ENCODE measurements at places on chromosomes 5 and 9. TPM values are rescaled to one million over a fixed set of nuclear protein-coding genes. Genes with fewer than 3 reads are reported as not detected.

DNA sequence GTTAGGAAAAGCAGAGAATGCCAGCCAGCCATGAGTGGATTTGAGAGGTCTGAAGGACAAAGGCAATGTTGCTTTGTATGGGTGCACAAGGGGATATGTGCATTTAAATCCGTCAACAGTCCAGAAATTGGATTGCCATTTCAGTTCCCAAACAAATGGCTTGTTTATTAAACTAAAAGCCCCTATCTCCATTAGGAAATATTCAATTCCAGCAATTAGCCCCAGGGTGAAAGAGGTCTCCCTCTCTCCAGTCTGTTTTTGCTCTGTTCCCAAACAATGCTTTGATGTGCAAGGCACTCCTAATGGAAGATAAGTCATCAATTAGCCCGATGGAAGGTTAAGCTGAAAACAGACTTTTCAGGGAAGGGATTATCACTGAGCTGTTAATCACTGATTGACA, 101.3 kb downstream of the C9orf152 start:
- no peak for DNase-seq

DNA sequence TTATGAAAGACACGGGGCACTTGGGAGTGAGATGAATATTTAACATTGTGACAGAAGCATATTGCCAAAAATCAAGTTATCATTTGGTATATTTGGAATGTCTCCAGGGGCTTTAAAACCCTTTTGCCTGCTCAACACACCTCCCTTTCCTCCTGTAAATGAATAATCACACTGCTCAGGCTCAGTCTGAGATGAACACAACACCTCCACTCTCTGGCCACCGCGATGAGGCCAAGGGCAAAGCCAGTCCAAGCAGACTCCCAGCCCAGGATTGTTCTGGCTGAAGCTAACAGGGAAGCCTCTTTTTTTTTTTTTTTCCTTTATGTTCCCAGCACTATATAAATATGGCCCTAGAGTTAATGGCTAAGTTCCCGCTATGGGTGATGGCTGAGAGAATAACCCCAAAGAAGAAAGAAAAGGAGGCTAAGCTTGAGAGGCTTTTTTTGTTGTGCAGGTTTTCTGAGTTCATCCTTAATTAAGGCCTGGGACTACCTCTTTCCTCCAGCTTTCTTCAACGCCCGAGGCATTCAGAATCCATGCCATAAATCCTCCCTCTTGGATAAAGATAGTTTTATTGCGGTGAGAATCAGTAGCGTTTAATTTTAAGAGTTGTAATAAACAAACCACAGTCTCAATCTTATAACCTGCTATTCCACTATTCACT, 10.5 kb upstream of the ERAP1 start:
- no peak for DNase-seq

DNA sequence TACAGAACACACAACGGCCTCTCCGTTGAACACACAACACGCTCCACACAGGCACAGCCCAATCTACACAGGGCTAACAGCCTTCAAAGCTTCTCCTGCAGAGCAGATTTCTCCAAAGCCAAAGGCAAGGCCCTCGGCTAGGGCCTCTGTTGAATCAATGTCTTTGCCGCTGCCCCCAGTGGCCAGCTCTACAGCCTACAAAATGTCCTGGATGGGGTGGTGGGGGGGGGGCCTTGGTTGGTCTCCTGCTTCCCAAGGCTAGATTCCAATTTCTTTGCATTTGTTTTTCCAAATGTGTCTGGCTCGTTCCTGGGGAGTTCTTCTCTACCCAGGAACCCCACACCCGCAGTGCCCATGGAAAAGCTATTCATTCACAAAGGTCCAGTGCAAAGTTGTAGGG, 167.2 kb downstream of the PAX5 start:
- DNase-seq, result no peak

DNA sequence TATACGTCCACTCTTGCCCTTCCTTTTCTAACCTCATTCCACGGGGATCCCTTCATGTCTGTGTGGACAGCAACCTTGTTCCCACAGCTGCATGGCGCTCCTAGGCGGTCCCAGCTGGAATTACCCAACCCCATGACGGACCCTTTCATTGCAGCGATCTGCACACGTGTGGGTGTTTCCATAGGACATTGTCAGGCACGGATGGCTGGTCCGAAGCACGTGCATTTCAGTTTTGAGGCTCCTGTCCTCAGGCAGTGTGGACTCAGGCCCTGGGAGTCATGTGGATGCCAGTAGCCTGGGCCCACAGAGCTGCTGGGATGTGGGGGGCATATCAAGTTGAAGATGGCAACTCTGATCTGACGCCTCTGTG, 15.0 kb downstream of the CARD19 start:
- peak; percentile 2 for DNase-seq

- DNase-seq, result no peak
Measured at GRCh38 chr9:136847088-136847825, 2.0 kb upstream of the PHPT1 start.

DNA sequence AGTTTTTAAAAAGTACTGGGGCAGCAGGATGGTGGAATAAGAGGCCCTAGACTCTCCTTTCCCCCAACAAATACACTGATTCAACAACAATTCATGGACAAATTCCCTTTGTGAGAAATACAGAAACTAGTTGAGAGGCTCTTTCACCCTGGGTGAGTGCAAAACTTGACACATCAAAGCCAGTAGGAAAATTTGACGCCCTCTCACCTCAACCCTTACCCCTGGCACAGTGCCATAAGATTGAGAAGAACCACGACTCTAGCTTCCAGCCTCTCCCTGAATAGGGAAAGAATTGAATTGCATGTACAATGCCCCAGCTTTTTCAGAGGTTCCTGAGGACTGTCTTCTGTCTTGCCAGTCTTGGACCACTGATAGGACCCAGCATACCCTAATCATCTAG, 12.3 kb downstream of the KIF4B start:
- DNase-seq, result no peak

GRCh38 chr5:67612961-67613360, 416.4 kb upstream of the CD180 start:
- DNase-seq, result no peak

DNA sequence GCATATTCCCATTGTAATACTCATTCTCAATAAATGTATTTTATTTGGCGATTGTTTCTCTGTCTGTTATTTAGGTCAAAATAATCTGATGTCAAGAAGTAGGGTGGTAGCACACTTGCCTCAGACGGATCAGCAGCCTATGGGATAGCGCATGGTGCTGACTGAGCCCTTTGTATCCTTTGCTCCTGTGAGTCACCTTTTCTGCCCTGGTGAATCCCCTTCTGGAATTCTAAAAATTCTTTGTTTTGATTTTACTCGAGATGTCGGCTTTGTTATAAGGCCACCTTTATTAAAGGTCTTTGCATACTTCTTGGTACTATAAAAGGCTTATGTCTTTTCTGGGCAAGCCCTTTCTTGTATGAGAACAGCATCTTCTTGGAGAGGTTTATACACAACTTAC, 1187.8 kb downstream of the CDH9 start:
- DNase-seq, result no peak

GRCh38 chr9:108045851-108046250, 556.3 kb upstream of the KLF4 start:
- DNase-seq, result no peak

DNA sequence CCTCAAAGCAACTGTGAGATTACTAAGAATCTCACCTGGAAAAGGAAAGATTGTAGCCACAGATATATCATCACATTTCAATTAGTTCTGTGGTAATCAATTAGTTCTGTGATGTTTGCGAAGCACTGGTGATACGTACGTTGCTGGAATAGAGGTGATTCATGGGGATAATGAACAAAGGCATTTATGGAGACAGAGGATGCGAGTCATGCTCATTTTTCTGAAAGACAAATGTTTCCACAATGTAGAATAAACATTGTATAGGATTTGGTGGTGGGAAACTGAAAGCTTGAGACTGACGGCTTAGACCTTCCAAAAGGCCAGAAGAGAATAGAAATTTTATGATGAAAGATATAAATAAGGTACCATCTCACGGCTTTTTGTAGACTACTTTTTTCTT, 507.3 kb upstream of the TYRP1 start:
- DNase-seq, result no peak

GRCh38 chr5:125367702-125368101, 621.3 kb upstream of the ZNF608 start:
- no peak for DNase-seq

DNA sequence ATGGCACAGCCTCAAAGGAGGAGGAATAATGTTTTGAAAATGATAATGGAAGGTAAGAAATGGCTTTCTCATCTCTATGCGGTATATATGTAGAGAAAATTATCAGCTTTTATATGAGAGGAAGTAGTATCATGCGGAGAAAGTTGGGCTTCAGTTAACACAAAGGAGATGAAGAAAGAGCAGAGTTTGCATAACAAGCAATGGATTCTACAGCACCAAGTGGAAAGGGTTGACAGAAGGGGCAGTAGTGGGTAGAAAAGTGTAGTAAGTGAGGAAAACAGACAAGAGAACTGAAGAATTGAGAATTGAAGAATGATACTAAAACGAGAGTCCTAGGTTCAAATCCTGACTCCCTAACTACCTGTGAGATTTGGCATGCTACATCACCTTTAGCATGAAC, 51.0 kb downstream of the GNG10 start:
- DNase-seq, result no peak

DNA sequence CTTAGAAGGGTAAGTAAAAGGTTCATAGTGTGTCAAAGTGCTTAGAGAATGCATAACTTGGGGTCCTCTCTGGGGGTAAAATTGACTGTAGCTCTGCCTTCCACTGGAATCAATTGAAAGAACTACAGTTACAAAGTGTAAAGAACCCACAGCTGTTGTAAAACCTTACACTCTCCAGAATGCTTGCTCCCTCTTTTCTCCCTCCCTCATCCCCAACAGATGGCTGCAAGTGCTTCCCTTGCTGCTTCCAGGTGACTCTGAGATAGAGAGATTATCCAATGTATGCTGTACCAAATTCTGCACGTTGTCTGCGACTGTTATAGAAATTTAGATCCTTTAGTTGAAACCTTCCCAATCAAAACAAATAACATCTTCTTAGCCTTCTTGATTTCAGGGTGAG, 126.0 kb downstream of the STK32A start:
- DNase-seq, result no peak

DNA sequence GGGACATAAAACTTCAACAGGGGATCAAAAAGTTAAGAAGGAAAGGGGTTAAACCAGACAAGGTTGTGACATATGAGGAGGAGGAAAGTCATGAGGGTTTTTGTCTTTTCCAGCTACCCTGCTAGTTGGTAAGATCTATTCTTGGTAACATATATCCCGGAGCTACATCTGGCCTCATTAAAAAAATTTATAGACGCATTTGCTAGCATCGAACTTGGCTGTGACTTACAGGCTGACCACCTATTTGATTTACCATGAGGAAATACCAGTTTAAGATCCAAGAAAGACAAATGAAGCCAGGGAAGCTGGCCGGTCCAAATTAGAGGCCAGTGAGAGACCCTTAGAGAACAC, 87.6 kb upstream of the NIPAL4 start:
- DNase-seq, result no peak

GRCh38 chr9:93122721-93123221, 11.3 kb downstream of the NINJ1 start:
- DNase-seq, result peak; percentile 26

GRCh38 chr5:56475689-56476486, 242.8 kb upstream of the ANKRD55 start:
- DNase-seq, result no peak

- no peak for DNase-seq
Measured at GRCh38 chr5:54832045-54832444, 153.3 kb downstream of the ESM1 start.

DNA sequence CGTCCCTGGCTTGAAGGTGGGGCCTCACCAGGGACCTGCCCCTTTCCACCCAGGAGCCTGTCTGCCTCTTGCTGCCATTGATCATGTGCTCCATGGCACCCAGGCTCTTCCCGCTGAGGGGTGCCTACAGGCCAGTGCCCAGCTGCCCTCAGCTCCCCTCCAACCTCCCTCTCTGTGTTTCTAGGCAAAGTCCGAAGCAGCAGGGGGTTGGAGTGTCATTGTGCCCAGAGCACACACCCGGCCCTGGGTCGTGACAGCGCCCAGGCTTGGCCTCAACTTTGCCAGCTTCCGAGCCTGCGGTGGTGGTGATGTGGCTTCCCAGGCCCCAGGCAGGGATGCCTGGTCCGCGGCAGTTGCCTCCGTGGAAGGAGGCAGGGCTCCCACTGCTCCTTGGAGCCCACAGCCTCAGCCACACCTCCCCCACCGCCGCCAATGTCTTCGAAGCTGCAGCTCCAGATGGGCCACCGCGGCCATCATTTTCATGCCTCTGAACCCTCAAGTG, 52.4 kb downstream of the GTF3C4 start:
- DNase-seq, result no peak

GRCh38 chr5:137566780-137567179, 67.7 kb upstream of the SPOCK1 start:
- no peak for DNase-seq

GRCh38 chr9:124084087-124084486, 72.5 kb downstream of the LHX2 start:
- DNase-seq, result no peak

DNA sequence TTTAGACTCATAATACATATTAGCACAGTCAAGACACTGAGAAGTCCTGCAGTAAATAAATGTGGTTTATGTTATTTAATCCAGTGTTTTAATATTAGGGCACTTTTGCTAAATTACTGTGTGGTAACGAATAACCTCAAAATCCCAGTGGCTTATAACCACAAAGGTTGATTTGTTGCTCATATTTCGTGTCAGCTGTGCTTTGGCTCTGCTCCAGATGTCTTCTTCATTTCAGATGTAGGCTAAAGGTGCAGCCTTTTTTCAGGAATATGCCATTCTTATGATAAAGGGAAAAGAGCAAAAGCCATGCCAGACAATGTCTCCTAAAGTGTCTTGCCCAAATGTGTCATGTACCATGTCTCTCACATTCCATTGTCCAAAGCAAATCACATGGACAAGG, 144.8 kb downstream of the BRINP1 start:
- DNase-seq, result no peak

DNA sequence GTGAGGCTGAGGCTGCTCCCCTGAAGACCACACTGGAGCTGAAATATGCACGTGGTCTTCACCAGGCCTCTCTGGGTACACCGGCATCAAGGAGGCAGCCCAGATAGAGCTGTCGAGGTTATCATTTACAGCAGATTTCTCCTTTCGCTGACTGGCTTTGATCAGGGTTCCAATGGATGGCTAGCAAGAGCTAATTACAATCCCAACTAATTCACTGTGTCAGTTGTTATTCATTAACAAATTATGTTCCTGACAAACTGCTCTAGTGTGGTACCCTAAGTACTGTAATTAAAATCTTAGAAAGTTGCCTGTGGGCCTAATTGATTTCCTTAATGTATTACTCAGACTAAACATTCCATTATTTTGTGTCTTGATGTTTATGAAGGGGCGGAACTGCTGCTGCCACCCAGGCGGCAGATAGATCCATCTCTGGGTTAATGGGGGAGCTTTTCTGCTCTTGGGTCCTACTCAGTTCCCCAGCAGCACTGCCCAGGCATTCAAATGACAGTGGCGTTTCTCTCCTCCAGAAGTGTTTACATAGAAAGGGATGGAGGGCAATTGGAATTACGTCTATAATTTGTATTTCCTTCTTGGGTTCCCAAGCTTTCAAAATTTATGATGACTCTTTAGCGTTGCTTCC, 71.7 kb upstream of the RAD23B start:
- no peak for DNase-seq

- no peak for DNase-seq
Measured at GRCh38 chr5:112583166-112583565, 154.5 kb upstream of the APC start.

Gene SLC36A2
- not detected for total RNA-seq

Gene TAF11L5
- total RNA-seq, result not detected

Gene ZNF483
- 21.6 TPM for total RNA-seq

Gene BTNL8
- not detected for total RNA-seq

Gene NRG2
- 7.8 TPM for total RNA-seq

Gene TLE1
- 46.6 TPM for total RNA-seq

Gene PCDHGA6
- total RNA-seq, result 2.8 TPM

Gene UBE2B
- total RNA-seq, result 58.2 TPM

Gene SYNPO
- total RNA-seq, result 94.7 TPM

Gene FCN2
- total RNA-seq, result 24.0 TPM

All from adrenal gland (tissue), 19 donors.